Activated CD4-positive, alpha-beta T cell treated with anti-CD3 and anti-CD28 coated beads, Interleukin-2, amount 50 U/mL, for 4 hours (primary cell): ENCODE measurements at places on chromosomes 11 and 22.

- no peak for DNase-seq
These were observed 23.2 kb downstream of the NF2 start for GRCh38 chr22:29626497-29627195.

DNA sequence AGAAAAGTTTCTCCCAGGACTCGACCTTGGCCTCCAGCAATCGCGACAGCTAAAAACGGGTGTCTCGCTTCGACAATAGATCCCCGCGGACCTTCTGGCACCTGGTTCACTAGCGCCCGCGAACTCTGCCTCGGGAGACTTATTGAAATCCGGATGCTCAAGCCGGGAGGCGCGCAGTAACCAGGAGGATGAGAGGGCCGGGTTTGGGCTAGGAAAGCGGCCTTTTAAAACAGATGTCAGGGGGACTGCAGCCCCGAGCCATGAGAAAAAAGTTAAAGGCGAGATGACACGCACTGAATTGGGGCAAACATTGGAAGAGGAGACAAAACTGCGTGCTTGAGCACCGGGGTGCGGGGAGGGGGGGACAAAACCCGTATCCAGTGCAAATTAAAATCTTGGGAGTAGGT lies 637 bp upstream of the ZBTB16 start:
- no peak for DNase-seq

- no peak for DNase-seq
These were observed 47.2 kb upstream of the BLID start for GRCh38 chr11:122163053-122163819.

DNA sequence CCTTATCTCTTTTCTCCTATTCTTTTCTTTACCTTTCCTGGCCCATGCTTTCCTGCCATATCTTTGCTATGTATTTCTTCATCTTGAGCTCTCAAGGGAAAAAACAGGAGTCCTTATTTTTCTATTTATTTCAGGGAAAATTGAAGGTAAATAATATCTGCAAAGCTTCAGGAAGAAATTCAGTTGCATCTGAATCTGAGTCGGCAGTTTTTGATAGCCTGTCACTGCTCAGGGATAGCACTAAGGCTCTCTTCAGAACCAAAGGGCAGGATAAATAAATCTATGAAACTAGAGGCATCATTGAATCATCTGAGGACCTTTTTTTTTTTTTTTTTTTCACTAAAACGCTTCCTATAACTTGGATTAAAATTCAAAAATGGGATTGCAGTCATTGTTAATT lies 288.9 kb downstream of the TMEM135 start:
- DNase-seq: no peak

- no peak for DNase-seq
These were observed 139.8 kb upstream of the CEP126 start for GRCh38 chr11:101775033-101775432.

DNA sequence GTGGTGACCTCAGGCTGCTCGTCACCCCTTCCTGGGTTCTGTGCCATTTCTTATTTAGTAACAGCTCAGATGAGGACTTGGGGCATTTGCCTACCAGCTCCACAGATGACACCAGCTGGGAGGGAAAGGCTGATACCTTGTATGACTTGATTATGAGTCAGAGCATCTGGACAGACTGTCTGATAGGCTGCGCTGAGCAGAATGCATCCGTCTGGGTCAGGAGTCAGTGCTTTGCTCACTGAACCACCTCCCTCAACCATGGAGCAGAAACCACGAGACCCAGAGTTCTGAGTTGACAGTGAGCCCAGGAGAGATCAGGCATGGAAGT lies 6.8 kb downstream of the ST14 start:
- no peak for DNase-seq

- no peak for DNase-seq
These were observed 1515.6 kb downstream of the TBC1D22A start for GRCh38 chr22:48277868-48278581.
